H1 (cell line): ENCODE measurements at places on chromosomes 3 and 15. TPM values are rescaled to one million over a fixed set of nuclear protein-coding genes. Genes with fewer than 3 reads are reported as not detected.
A peak's percentile ranks its signal among the peaks of the same experiment; 100 is the strongest.

DNA sequence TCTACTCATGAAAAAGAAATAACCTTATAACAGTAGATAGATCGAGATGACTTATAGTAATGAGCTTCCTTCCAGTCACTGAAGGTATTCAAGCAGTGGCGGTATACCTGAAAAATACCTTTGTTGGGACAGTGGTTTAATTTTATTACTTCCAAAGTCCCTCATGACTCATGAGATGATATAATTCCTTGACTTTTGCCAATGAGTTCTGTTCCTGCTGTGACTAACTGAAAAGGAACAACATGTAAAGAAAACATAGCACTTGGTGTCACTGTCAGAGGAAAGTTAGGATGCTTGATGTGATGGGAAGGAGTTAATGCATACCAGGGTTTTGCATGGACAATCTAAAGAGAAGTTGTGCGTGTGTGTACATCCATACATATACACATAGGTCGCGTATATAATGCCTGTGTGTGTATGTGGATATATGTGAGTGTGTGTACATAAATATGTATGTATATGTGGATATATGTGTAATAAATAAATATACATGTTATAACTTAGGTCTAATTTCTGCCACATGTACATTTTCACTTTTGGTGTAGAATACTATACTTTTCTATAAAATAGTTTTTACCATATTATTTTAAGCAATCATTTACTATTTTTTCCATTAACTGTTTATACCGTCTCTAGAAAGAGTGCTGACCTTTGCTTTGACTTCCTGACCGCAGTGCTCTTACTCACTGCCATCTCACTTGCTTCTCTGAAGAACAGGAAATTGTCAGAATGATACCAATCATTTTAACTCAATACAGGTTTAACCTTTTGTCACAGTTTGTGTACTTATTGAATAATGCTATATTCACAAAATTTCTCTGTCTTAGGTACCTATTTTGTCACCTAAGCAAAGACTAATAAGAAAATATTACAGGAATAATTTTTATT, 12.6 kb upstream of the PAK2 start:
- H3K27ac ChIP-seq: no peak overlapping the region
- H3K27me3 ChIP-seq: no peaks in the 10 kb centered on the region
- no peak for DNase-seq
- H3K4me3 ChIP-seq: no peak overlapping the region
- no peaks in the 10 kb centered on the region for H3K36me3 ChIP-seq

DNA sequence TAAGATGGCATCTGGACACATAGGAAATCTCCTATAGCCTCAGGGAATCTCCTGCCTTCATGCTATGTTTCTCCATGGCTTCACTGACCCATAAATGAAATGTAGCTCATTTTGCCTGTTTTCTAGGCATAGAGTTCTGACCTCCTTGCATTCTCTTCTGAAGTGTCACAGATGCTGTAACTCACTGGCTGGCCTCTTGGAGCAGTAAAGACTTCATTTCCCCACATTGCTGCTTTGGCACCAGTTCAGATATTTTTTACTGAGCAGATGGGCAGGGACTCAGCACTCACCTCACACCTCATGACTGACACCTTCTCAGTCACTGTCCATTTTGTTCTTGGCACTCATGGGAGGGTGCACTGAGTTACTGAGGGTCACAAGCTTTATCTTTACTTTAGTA, 286.7 kb upstream of the TGFBR2 start:
- H3K4me3 ChIP-seq: no peak overlapping the region
- no peak overlapping the region for H3K27ac ChIP-seq
- H3K27me3 ChIP-seq: no peaks in the 10 kb centered on the region
- H3K36me3 ChIP-seq: no peaks in the 10 kb centered on the region
- no peaks in the 10 kb centered on the region for H3K4me1 ChIP-seq

DNA sequence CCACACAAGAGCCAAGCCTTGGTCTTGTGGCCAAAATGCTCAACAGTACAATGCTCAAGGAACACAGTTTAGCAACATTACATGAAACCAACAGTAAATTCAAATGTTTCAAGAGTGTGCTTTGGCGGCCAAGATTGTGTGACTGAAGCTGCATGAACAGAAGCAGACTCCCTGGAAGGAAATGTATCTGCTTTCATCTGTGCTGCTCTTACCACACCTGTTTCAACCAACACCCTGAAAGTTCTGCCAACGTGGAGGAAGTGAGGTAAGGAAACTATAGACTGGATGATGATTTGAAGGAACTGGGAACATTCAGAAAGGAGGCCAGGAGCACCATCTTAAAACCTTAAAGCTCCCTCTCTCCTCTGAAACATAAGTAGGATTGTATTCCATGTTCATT, 55.7 kb downstream of the MB21D2 start:
- no peak overlapping the region for H3K27ac ChIP-seq
- peaks cover 3% of the 10 kb centered on the region for H3K4me1 ChIP-seq
- DNase-seq: no peak

GAP43 gene
- 21.9 and 22.6 TPM in 2 replicates for total RNA-seq

MOBP gene
- 0.10 and 0.50 TPM in 2 replicates for total RNA-seq

DNA sequence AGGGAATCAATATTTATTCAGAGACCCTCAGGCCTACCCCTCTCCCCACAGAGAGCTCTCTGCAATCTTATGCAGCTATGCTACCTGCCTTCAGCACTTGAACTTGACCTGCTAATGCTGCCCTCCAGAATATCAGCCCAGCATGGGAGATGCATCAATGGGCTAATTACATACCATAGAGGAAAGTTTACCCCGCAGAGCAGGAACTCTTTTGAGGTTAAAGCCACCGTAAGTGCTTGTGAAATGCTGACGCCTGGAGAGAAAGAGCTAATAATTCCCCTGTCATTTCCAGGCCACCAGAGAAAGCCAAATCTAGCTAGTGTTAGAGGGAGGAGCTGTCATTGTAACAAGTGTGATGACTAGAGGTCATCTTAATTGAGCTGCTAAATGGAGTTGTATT, 127.5 kb downstream of the CHST2 start:
- H3K4me3 ChIP-seq: no peak overlapping the region
- no peaks in the 10 kb centered on the region for H3K27me3 ChIP-seq
- no peaks in the 10 kb centered on the region for H3K4me1 ChIP-seq
- no peak for DNase-seq
- no peak overlapping the region for H3K27ac ChIP-seq

PSTPIP1 gene
- total RNA-seq: 0.63 and 1.8 TPM in 2 replicates

GRCh38 chr3:84989102-84989501, 30.3 kb downstream of the CADM2 start:
- H3K36me3 ChIP-seq: no peaks in the 10 kb centered on the region
- no peak overlapping the region for H3K27ac ChIP-seq
- no peaks in the 10 kb centered on the region for H3K27me3 ChIP-seq
- no peak for DNase-seq
- no peaks in the 10 kb centered on the region for H3K4me1 ChIP-seq
- H3K4me3 ChIP-seq: no peak overlapping the region

KBTBD13 gene
- total RNA-seq: not detected in 2 replicates

ACSBG1 gene
- 6.1 and 7.1 TPM in 2 replicates for total RNA-seq

AAGAB gene
- total RNA-seq: 45.9 and 52.7 TPM in 2 replicates

DNA sequence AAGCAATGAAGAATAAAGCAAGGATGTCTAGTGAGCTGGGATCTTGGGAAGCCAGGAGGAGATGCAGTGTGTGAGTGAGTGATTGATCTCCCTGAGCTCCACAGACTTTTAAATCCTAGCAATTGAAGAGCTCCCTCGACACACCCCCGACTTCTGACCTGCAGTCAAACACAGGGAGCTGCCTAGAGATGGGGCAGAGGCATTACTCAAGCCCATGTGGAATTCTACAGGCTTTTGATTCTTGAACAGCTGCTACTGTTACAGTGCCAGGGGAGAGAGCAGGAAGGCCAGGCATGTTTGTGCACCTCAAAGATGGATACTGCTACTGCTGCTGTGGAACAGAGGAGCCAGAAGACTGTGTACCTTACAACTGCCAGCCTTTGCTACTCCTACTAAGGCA, 1403.1 kb upstream of the ALCAM start:
- H3K36me3 ChIP-seq: no peaks in the 10 kb centered on the region
- no peak overlapping the region for H3K4me3 ChIP-seq
- no peaks in the 10 kb centered on the region for H3K4me1 ChIP-seq
- no peak overlapping the region for H3K27ac ChIP-seq
- DNase-seq: no peak
- H3K27me3 ChIP-seq: no peaks in the 10 kb centered on the region

GRCh38 chr3:99330281-99330680, 308.1 kb upstream of the COL8A1 start:
- no peaks in the 10 kb centered on the region for H3K4me1 ChIP-seq
- no peaks in the 10 kb centered on the region for H3K36me3 ChIP-seq
- no peaks in the 10 kb centered on the region for H3K27me3 ChIP-seq
- H3K27ac ChIP-seq: no peak overlapping the region

- H3K36me3 ChIP-seq: peaks cover 12% of the 10 kb centered on the region
- H3K27me3 ChIP-seq: no peaks in the 10 kb centered on the region
- no peaks in the 10 kb centered on the region for H3K4me1 ChIP-seq
- no peak overlapping the region for H3K27ac ChIP-seq
- no peak overlapping the region for H3K4me3 ChIP-seq
- DNase-seq: peak; percentile 76
Measured at GRCh38 chr15:73265536-73266153, 103.1 kb downstream of the HCN4 start.

GRCh38 chr3:127395663-127396355, 108.0 kb upstream of the PRR20G start:
- no peak overlapping the region for H3K4me3 ChIP-seq
- H3K36me3 ChIP-seq: no peaks in the 10 kb centered on the region
- DNase-seq: no peak
- H3K4me1 ChIP-seq: peaks cover 6% of the 10 kb centered on the region
- H3K27ac ChIP-seq: no peak overlapping the region

- H3K27me3 ChIP-seq: no peaks in the 10 kb centered on the region
- no peak overlapping the region for H3K27ac ChIP-seq
- H3K36me3 ChIP-seq: no peaks in the 10 kb centered on the region
- H3K4me1 ChIP-seq: no peaks in the 10 kb centered on the region
Measured at GRCh38 chr3:61885414-61885813, 324.0 kb downstream of the PTPRG start.
